ENCODE measurements at places on chromosomes 12 and 14. TPM values are rescaled to one million over a fixed set of nuclear protein-coding genes. Genes with fewer than 3 reads are reported as not detected.

Gene CPM
- 0.64 TPM for total RNA-seq

DNA sequence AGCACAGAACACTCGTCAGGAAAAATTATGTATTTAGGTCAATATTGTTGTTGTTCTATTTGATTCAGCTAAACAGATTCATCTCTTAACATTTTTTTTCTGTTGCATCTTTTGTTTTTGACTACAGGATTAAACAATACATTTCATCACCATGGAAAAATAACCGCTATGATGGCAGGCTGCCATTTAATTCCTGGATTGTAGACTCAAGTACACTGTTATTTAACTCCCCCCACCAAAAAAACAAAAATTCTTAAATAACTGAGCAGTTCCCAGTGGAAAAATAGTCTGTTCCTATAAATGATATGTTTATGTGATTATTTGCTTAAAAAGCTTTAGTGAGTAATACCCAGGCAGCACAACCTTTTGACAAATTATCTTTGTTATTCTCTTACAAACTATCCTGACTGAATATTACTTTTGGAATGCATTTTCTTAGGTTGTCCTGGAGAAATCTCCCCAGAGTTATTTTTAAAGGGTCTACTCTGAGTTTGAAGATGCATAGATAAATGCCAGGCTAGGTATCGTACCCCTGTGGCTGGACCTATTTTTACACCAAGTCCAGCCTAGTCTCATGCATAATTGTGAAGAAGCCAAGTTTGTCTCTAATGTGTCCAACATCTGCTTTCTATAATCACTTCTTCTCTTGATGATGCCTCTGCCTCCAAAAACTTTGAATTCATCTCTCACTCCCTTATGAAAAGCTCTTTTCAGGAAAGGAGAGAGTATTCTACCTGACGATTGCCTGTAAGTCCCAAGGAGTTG lies 3.7 kb downstream of the KERA start:
- DNase-seq = peak; percentile 83

DNA sequence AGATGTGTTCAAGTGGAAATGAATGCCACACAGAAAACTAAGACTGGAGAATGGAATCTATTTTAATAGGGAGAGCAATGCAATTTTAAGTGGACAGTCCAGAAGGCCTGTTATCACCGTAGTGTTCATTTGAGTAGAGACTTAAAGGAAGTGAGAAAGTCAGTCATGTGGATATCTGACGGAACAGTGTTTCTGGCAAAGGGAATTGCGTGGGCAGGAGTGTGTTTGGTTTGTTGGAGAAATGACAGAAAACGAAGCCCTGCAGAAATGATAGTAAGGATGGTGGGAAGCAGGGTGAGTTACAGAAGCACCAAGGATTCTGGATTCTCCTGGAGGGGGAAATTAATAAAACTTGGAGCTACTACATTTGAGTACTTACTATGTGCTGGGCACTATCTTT lies 776.6 kb downstream of the MED13L start:
- DNase-seq = no peak

DNA sequence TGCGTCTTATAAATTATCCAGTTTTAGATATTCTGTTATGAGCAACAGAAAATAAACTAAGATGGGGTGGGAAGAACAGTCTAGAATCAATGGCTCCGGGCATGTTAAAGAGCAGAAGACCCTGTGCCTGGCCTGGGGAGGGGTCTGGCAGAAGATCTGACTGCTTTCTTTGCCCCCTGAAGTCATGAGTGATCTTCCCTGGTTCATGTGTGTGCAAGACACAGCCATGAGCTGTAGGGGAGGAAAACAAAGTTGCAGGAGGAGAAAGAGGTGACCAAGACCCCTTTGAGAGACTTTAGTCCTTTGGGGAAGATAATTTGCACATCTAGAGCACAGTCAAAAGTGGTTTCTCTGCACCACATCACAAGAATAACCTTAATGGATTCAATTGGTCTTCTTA lies 4.8 kb downstream of the LACRT start:
- DNase-seq = no peak

DNA sequence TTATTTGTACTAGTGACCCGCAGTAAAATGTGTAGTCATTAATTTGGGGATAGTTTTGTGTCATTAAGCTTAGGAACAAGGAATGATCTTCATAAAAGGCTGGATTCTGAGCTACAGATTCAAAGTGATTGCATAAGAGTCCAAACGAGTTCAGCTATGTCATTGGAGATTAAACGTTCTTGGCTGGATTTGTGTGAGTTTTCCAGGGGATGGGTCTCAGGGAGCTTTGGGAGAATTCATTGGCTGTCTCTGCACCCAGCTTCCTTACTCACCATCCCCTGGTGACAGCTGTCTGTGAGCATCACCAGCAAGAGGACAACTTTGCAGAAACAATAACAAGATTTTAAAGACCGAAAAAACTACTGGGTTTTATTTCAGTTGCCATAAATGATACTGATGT lies 130.4 kb downstream of the DAAM1 start:
- no peak for DNase-seq

- no peak for DNase-seq
Measured at GRCh38 chr12:62705846-62706245, 229.1 kb downstream of the PPM1H start.

GRCh38 chr12:89348894-89349699 lies 3.2 kb downstream of the DUSP6 start:
- peak; percentile 33 for DNase-seq

DNA sequence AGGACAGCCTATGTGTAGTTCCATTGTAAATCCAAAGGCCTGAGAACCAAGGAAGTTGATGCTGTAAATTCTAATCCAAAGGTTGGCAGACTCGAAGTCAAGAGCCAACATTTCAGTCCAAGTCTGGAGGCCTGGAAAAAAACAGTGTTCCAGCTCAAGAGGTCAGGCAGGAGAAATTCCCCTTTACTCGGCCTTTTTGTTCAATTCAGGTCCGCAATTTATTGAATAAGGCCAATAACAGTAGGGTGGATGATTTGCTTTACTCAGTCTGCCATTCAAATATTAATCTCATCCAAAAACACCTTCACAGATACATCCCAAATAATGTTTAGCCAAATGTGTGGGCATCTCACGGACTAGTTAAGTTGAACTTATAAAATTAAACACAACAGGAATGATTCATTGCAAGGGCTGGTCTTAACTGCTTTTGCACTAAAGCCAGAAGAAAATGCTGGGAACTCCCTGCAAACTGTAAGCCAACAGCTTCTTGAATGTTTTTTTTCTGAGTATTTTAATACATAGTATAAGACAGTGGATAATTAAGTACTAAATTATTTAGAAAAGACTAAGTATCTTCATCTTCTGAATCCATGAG lies 197.4 kb upstream of the GARIN6 start:
- DNase-seq = no peak
